ENCODE measurements at places on chromosomes 6 and 20. TPM values are rescaled to one million over a fixed set of nuclear protein-coding genes. Genes with fewer than 3 reads are reported as not detected.

The EPB41L1 gene
- polyA plus RNA-seq = 23.3 TPM

The RSPO3 gene
- 14.2 TPM for polyA plus RNA-seq

The PAK5 gene
- polyA plus RNA-seq = 0.18 TPM

The CASS4 gene
- polyA plus RNA-seq = 5.0 TPM

Measured in muscle of back (tissue), 13 donors.